ENCODE measurements at places on chromosomes 7 and 10. TPM values are rescaled to one million over a fixed set of nuclear protein-coding genes. Genes with fewer than 3 reads are reported as not detected.

The FXYD4 gene
- not detected for polyA plus RNA-seq

The LBX1 gene
- 0.07 TPM for polyA plus RNA-seq

The JMJD1C gene
- 97.6 TPM for polyA plus RNA-seq

- no peak for DNase-seq
Observed at GRCh38 chr7:25864943-25865751, 286.9 kb upstream of the NFE2L3 start.

- DNase-seq = no peak
Observed at GRCh38 chr7:14375998-14376397, 386.5 kb upstream of the ETV1 start.

GRCh38 chr10:36141856-36142560, 499.9 kb upstream of the FZD8 start:
- DNase-seq = no peak

GRCh38 chr7:35253460-35253709, 515 bp downstream of the TBX20 start:
- no peak for DNase-seq

GRCh38 chr10:70354556-70354955, 27.9 kb downstream of the LRRC20 start:
- DNase-seq = no peak
